ENCODE measurements at places on chromosomes 6 and 20.
A peak's percentile ranks its signal among the peaks of the same experiment; 100 is the strongest.

GRCh38 chr20:53873230-53873604 is 197.2 kb downstream of the BCAS1 start:
- H3K36me3 ChIP-seq = no peaks in the 10 kb centered on the region
- no peak for DNase-seq
- no peak overlapping the region for H3K4me3 ChIP-seq
- peaks cover 2% of the 10 kb centered on the region for H3K4me1 ChIP-seq

DNA sequence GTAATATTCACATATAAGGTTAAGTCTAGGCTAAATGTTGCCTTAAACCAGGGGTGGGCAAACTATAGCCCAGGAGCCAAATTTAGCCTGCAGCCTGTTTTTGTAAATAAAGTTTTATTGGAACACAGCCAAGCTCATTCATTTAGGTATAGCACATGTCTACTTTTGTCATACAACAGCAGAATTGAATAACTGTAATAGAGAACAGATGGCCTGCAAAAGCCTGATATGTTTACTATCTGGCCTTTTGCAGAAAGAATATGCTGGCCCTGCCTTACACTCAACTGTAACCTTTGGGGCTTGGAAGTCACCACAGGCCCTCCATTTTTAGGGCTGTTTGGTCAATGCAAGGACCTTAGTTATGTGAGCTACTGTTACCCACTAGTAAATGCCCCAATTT is 17.7 kb upstream of the BCLAF1 start:
- H3K4me1 ChIP-seq = peaks cover 4% of the 10 kb centered on the region
- H3K4me3 ChIP-seq = no peak overlapping the region
- H3K27ac ChIP-seq = no peak overlapping the region

GRCh38 chr6:137708481-137708880 is 158.6 kb upstream of the TNFAIP3 start:
- H3K36me3 ChIP-seq = no peaks in the 10 kb centered on the region
- no peak for DNase-seq
- no peak overlapping the region for H3K27ac ChIP-seq
- H3K27me3 ChIP-seq = no peaks in the 10 kb centered on the region
- no peaks in the 10 kb centered on the region for H3K4me1 ChIP-seq

GRCh38 chr6:16412171-16412570 is 173.8 kb downstream of the GMPR start:
- H3K27me3 ChIP-seq = peaks cover 29% of the 10 kb centered on the region
- no peaks in the 10 kb centered on the region for H3K4me1 ChIP-seq
- no peak overlapping the region for H3K27ac ChIP-seq
- H3K4me3 ChIP-seq = no peak overlapping the region

GRCh38 chr6:56517155-56517745 is 125.4 kb downstream of the DST start:
- no peaks in the 10 kb centered on the region for H3K4me1 ChIP-seq
- no peaks in the 10 kb centered on the region for H3K36me3 ChIP-seq
- no peak overlapping the region for H3K27ac ChIP-seq
- H3K27me3 ChIP-seq = no peaks in the 10 kb centered on the region
- no peak overlapping the region for H3K4me3 ChIP-seq

GRCh38 chr20:34403908-34404307 is 40.8 kb downstream of the ITCH start:
- no peak overlapping the region for H3K4me3 ChIP-seq
- DNase-seq = no peak
- H3K4me1 ChIP-seq = no peaks in the 10 kb centered on the region
- H3K27ac ChIP-seq = no peak overlapping the region
- H3K27me3 ChIP-seq = no peaks in the 10 kb centered on the region

DNA sequence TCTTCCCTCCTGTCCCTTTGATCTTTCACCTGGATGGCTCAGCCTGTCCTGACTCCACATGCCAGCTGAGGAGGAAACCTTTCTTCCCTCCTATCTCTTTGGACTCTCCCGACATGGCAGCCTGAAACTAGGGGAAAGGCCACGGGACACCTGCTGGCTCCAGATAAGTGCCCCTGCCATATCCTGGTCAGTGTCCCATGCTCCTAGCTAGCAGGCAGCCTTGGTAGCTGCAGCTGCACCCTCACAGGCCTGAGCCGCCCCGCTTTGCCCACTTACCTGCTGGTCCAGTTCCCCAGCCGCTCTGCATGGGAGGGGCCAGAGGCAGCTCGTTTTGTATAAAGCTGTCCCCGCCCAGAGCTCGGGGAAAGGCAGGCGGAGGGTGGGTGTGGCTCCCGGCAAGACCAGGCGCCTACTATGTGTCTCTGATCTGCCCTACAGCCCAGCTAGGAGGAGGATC is 7.4 kb upstream of the SLC52A3 start:
- no peak overlapping the region for H3K27ac ChIP-seq
- peaks cover 13% of the 10 kb centered on the region for H3K4me1 ChIP-seq
- no peaks in the 10 kb centered on the region for H3K36me3 ChIP-seq
- DNase-seq = peak; percentile 39

GRCh38 chr6:36666826-36667591 is 11.5 kb upstream of the CDKN1A start:
- DNase-seq = no peak
- peaks cover 39% of the 10 kb centered on the region for H3K27me3 ChIP-seq
- no peak overlapping the region for H3K27ac ChIP-seq
- H3K36me3 ChIP-seq = no peaks in the 10 kb centered on the region
- peaks cover 12% of the 10 kb centered on the region for H3K4me1 ChIP-seq
- no peak overlapping the region for H3K4me3 ChIP-seq

- no peaks in the 10 kb centered on the region for H3K4me1 ChIP-seq
- DNase-seq = peak; percentile 34
- H3K27me3 ChIP-seq = no peaks in the 10 kb centered on the region
- no peak overlapping the region for H3K27ac ChIP-seq
- no peak overlapping the region for H3K4me3 ChIP-seq
- no peaks in the 10 kb centered on the region for H3K36me3 ChIP-seq
These were observed 69.3 kb downstream of the CLIC5 start for GRCh38 chr6:45946352-45946751.

- H3K27me3 ChIP-seq = no peaks in the 10 kb centered on the region
- DNase-seq = no peak
- H3K4me1 ChIP-seq = no peaks in the 10 kb centered on the region
- no peak overlapping the region for H3K27ac ChIP-seq
- H3K36me3 ChIP-seq = no peaks in the 10 kb centered on the region
- H3K4me3 ChIP-seq = no peak overlapping the region
These were observed 46.1 kb downstream of the MYO6 start for GRCh38 chr6:75794954-75795739.

GRCh38 chr20:38043512-38044300 is 10.2 kb downstream of the RPRD1B start:
- H3K27ac ChIP-seq = no peak overlapping the region
- no peaks in the 10 kb centered on the region for H3K4me1 ChIP-seq
- peaks cover 96% of the 10 kb centered on the region for H3K36me3 ChIP-seq
- no peak for DNase-seq
- no peaks in the 10 kb centered on the region for H3K27me3 ChIP-seq
- no peak overlapping the region for H3K4me3 ChIP-seq

- no peaks in the 10 kb centered on the region for H3K27me3 ChIP-seq
- peaks cover 43% of the 10 kb centered on the region for H3K36me3 ChIP-seq
- H3K4me1 ChIP-seq = peaks cover 10% of the 10 kb centered on the region
- DNase-seq = peak; percentile 37
- H3K4me3 ChIP-seq = peak overlapping the region; percentile 69
These were observed 809 bp downstream of the SRPK1 start for GRCh38 chr6:35919827-35920751.

DNA sequence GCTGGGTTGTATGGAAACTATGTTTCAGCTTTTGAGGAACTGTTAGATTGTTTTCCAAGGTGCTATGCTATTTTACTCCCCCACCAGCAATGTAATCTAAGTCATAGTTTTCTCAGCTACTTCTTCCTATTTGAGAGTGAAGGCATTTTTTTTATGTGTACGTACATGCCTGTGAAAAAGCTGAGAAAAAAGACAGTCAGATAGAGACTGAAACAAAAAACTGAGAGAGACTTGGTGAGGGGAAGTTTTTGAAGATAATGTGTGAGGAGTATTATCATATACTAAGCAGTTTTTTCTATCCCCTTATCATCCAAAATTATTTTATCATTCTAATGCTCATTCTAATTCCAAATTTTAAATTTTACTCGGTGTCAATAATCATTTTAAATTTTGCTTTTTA is 780.0 kb downstream of the BCKDHB start:
- H3K4me3 ChIP-seq = no peak overlapping the region
- no peaks in the 10 kb centered on the region for H3K36me3 ChIP-seq
- no peaks in the 10 kb centered on the region for H3K27me3 ChIP-seq
- H3K27ac ChIP-seq = no peak overlapping the region

DNA sequence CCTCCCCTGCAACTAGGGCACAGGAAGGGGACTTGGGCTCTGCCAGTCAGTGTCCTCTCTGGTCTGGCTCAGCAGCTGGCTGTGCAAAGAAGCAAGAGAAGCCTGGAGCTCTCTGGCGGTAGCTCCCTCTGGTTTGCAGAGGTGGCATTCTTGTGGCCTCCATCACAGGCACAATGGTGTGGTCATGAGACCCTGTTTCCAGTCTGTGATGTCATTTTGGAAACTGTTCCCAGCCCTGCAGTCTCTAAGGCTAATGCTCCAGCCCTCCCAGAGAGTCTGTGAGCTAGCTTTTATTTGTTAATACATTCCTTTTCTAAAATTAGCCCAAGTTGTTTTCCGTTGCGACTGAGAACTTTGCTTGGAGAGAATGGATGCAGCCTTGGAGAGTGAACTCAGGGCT is 69.5 kb upstream of the FOXQ1 start:
- H3K36me3 ChIP-seq = no peaks in the 10 kb centered on the region
- DNase-seq = no peak
- peaks cover 37% of the 10 kb centered on the region for H3K27me3 ChIP-seq
- no peak overlapping the region for H3K4me3 ChIP-seq
- H3K4me1 ChIP-seq = no peaks in the 10 kb centered on the region

GRCh38 chr20:2006452-2007361 is 12.8 kb upstream of the PDYN start:
- H3K4me1 ChIP-seq = no peaks in the 10 kb centered on the region
- no peak overlapping the region for H3K4me3 ChIP-seq
- no peak overlapping the region for H3K27ac ChIP-seq
- no peaks in the 10 kb centered on the region for H3K27me3 ChIP-seq

- H3K27ac ChIP-seq = no peak overlapping the region
- peaks cover 66% of the 10 kb centered on the region for H3K27me3 ChIP-seq
- DNase-seq = peak; percentile 31
- no peaks in the 10 kb centered on the region for H3K36me3 ChIP-seq
These were observed 8.8 kb upstream of the MYT1 start for GRCh38 chr20:64155258-64156135.

DNA sequence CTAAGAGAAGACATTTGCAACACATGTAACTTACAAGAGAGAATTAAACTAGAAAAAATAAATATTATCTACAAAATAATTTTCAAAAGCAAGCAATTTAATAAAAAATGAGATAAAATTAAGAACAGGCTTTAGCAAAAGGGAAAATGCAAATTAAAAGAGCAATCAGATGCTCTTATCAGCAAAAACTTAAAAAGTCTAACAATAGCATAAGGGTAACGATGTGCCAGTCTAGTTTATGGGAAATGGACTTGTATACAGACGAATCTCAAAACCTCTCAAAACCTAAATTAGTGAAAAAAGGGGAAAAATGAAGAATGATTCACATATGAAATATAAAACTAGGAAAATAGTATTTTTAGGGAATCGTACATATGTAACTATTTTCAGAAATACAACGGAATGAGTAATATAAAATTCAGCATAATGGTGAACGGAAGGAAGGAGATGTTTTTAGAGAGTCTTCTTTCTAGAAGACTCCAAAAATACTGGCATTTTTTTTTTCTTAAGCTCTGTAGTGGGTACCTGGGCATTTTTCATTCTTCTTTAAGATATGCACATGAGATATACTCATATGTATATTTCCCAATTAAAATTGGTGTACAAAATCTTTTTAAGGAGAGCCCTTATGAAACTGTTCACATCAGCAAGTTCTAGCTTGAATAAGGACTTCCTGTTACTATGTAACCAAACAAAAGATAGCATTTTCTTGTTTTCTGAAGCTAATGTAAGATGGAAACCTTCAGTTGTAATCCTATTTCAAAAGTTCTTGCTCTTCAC is 927 bp upstream of the MANEA start:
- H3K36me3 ChIP-seq = no peaks in the 10 kb centered on the region
- no peak for DNase-seq
- H3K27me3 ChIP-seq = no peaks in the 10 kb centered on the region

- no peak overlapping the region for H3K27ac ChIP-seq
- peaks cover 6% of the 10 kb centered on the region for H3K27me3 ChIP-seq
- H3K4me1 ChIP-seq = no peaks in the 10 kb centered on the region
- H3K4me3 ChIP-seq = no peak overlapping the region
- no peak for DNase-seq
These were observed 74.0 kb upstream of the GLP1R start for GRCh38 chr6:38974389-38975151.

- H3K27me3 ChIP-seq = no peaks in the 10 kb centered on the region
- no peaks in the 10 kb centered on the region for H3K4me1 ChIP-seq
- no peak overlapping the region for H3K27ac ChIP-seq
- no peak overlapping the region for H3K4me3 ChIP-seq
- DNase-seq = no peak
These were observed 128.1 kb downstream of the OPRM1 start for GRCh38 chr6:154167126-154167525.

- H3K27ac ChIP-seq = no peak overlapping the region
- H3K4me3 ChIP-seq = no peak overlapping the region
- no peak for DNase-seq
- no peaks in the 10 kb centered on the region for H3K4me1 ChIP-seq
- H3K27me3 ChIP-seq = peaks cover 30% of the 10 kb centered on the region
- H3K36me3 ChIP-seq = no peaks in the 10 kb centered on the region
These were observed 87.6 kb upstream of the FRMD1 start for GRCh38 chr6:168166627-168167026.

DNA sequence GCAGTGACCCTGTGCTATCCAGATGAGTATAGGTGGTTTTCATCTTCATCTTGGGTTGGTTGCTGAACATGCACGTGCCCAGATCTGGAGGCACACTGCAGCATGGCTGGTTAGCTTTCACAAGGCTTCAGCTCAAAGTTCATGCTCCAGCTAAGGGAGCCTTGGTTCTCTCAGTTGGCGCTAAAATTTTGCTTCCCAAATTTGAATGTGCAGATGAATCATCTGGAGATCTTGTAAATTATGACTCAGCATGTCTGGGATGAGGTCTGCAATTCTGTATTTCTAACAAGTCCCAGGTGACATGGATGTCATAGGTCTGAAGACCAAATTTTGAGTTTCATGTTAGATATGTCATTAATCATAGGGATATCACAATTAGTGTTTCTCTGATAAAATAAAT is 230.8 kb downstream of the FOXA2 start:
- H3K4me3 ChIP-seq = no peak overlapping the region
- no peak for DNase-seq
- H3K4me1 ChIP-seq = no peaks in the 10 kb centered on the region
- no peaks in the 10 kb centered on the region for H3K36me3 ChIP-seq

Data from K562 (cell line).